Nephron progenitor cell (in vitro differentiated cells): ENCODE measurements at places on chromosomes 6 and 20.

GRCh38 chr20:62773845-62774714 is 22.2 kb upstream of the MRGBP start:
- no peak for DNase-seq

GRCh38 chr6:137870744-137871247 is 3.7 kb downstream of the TNFAIP3 start:
- DNase-seq, result no peak

- DNase-seq, result peak; percentile 70
Measured at GRCh38 chr6:152552616-152553209, 84.4 kb downstream of the SYNE1 start.

DNA sequence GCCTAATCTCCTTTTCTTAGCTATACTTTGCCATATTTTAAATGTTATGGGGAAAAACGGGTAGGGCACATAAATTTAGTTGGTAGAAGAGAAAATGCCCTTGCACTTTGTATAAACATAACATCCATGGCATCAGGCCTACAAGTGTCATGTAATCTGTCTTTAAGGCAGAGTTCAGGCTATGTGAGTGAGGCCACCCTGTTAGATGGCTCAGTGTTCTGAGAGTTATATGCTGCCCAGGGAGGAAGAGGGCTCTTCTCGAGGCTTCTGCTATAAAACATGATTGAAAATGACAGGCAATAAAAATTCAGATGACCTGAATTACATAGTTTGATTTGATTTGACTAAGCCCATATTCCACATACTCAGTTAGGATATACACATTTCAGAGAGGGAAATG is 553.6 kb upstream of the MAP3K7 start:
- no peak for DNase-seq

DNA sequence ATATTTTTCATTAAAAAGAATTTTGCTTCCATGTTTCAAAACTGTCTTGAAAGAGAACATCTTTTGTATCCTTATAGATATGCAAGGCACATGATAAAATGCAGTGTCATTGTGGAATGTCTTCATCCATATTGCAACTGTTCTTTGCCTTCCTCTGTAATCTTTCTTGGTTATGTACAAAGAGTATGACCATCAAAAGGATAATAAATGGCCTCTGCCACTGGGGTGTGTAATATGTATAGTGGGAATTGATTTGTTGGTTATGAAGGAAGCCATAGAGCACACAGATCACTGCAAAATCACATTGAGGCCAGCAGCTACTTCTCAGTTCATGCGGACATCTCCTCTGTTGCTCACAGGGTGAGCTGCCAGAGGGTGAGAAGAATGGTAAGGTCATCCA is 703.5 kb downstream of the TFAP2A start:
- no peak for DNase-seq

DNA sequence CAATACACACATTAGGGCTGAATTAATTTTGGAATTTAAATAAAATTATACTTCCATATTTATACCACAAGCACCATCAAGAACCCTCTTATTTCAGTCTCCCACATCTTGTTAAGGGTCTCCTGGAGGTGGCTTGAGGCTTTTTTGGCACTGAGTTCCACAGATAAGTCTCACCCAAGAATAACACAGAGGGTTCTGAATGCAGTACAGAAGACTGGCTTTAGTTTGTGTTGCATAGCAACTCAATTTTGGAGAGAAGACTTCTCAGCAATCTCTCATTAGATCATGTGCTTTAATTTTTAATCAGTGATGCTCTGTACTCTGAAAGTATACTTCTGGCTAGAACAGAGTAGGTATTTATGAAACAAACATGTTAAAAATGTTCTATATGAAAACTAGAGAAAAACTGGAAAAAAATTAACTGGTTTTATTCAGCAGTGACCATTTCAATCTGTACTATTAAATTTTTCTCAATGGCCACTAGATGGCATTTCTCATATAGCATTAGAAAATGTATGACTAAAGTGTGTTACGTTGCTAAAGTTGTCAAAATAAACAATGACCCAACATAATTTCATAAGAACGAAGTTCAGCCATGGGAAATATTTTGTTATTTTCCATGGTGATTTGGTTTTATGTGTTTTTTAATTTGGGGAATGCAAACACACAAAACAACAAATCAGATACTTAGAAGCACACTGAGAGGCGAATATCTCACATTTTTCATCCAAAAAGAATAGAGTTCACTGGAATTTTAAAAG is 32.7 kb upstream of the MAP7 start:
- DNase-seq, result no peak

GRCh38 chr6:108798670-108799353 is 49.4 kb upstream of the ARMC2 start:
- DNase-seq, result no peak

DNA sequence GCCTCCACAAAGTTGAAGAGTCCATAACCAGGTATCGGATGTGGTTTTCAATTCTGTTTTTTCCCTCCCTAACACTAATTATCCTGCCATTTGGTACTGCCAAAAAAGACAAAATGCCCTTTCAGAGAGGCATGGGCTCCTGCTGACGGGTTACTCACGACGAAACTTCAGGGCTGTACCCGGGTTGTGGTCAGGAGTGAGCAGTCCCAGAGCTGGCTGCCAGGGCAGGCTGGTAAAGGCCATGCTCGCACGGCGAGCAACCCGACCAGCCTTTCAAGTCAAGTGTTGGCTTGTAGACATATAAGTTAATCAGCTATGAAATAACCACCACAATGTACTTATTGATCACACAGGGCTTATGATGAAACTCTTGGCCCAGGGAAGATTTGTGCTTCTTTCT is 152.5 kb downstream of the FOXC1 start:
- DNase-seq, result no peak
